ENCODE measurements at places on chromosomes 6 and 20.

DNA sequence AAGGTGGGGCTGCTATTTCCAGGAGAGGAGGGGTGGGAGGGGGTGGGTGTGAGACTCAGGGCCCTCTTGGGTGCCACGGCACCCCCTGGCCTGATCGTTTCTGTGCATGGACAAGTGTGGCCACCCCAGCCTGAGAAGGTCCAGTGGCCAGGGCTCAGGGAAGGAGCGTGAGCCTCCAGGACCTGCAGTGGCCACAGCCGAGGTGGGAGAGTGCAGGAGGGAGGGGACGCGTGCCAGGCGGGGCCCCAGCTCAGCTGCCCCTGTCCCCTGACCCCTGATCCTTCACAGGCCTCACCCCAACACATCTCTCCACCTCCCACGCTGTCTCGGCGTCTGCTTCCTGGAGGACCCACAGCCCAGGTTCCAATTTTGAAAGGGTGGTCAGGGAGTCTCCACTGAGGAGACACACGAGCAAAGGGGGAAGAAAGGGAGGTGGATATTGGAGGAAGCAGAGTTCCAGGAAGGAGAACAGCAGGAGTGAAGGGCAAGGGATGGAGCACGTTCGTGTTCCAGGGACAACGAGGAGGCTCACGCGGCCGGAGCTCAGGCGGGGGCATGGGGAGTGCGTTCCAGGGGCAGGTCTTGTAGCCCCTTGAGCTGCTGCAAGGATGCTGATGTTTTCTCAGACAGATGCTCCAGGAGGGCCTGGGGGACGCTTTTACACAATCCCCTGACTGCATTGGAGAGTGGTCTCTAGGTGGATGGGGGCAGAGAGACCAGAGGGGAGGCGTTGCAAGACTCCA, 4.2 kb upstream of the HRH3 start:
- DNase-seq: no peak

DNA sequence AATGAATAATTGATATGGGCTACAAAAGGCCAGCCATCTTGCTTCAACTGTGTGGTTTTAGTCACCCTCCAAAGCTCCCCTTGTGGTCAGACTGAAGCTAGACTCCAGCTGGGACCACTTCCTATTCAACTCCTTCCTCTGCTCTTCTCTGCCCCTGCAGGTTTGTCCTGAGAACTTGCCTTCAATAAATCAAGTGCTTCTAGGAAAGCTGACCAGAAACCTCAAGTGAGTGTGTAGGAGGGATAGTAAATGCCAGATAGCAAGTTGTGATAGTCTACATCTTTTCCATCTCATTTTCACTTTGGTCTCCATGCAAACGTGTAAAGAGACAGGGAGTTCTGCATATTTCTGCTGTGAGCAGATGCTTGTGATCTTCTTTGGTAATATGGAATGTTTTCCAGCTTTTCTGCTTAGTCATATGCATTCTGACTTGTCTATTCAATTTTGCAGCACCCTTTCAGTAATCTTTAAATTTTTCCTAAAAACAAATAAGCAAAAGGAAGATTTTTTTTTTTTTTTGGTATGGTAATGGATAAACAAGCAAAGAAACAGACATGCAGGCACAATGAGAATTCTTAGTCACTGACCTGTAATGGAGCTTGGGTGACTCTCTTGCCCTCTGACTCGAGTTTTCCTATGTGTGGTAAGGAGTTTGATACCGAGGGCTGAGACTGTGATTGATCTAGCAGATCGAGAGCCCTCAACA, 201.3 kb upstream of the BTBD3 start:
- DNase-seq: no peak

DNA sequence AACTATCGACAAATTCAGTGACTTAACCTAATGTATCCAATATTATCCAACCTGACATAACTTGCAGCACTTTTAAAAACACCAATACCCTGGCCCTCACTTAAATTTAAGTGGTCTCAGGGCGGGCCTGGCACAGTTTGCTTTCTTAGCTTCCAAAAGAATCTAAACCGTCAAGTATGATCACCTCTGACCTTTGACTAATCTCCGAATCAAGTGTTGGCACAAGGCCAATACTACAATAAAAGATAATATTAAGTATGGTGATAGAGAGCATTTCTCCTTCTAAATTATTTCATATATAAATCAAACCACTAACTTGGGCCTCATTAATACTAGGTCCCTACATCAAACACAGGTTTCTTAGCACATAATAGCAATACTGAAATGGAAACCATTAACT, 153.0 kb downstream of the PTPRK start:
- DNase-seq: no peak

DNA sequence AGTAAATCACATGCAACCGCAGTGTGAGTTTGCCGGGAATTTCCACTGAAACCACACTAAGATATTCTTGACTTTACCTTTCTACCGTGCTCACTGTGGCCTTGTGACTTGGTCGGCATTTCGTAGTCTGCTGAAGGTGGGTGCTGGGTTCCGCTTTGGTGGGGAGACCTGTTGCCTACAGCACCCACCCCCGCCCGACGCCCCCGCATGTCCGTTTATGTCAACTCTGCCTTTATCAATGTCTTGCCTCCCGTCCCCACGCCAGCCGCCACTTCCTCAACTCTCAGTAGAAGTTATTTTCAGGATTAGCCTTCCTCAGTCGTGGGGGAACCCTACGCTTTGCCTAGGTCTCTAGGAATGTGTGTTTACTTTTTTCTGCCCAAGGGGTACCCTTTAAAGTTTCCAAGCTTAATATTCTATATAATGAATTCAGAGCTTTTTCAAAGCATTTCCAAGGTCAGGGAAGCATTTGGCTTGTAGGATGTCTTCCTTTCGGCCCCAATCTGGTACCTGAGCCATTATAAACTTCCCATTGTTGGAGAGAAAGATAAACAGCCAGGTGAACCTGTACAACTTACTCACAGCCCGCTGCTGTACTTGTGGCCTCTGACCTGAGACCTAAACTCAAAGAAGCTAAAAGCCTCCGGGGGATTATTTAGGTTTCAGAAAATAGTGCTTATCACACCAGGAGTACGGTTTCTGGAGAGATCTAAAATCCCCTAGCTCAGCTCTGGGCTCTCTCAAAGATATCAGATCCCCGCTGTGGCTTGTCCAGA, 54.2 kb downstream of the TBC1D7 start:
- no peak for DNase-seq

- no peak for DNase-seq
Measured at GRCh38 chr6:148247386-148248063, 95.1 kb upstream of the SASH1 start.

DNA sequence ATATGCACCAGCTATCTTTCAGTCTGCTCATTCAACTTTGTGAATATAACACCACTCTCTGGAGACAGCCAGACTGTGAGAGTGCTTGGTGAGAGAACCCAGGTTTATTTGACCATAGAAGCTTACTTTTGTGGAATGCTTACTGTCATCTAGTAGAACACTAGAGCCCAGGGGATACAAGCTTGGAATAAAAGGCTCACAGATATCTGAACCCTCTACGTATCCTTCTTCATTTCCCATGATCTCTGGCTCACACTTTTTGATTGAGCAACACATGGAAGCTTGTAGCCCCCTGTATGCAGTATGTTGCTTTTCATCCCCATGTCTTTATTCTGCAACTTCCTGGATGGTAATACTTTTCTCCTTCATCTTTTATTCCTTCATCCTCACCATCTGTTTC, 835.3 kb upstream of the CITED2 start:
- no peak for DNase-seq

- DNase-seq: no peak
Measured at GRCh38 chr20:32945710-32946221, 58.5 kb downstream of the SUN5 start.

DNA sequence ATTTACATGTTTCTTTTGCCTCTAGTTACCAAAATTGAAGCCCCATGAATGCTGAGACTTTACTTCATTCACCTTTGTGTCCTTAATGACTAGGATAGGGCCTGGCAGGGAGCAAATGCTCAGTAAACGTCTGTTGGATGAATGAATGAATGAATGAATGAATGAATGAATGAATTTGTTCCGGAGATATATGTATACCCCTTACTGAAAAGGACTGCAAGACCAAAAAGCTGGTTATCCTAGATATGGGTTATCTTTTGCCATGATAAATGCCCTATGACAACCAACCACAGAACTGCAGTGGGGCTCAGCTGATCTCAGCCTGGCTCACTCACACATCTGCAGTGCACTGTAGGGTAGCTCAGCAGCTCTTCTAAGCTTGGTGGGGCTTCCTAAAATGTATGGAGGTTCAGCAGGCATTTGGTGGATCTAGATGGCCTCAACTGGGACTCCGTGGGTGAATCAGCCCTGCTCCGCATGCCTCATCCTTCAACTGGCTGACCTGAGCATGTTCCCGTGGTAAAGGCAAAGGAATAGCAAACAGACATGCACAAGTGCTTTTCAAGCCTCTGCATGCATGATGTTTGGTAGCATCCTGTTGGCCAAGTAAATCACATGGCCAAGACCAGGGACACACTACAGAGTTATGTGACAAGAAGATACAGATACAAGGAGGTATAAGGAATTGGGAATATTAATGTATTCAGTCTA, 378.7 kb upstream of the SOX4 start:
- DNase-seq: no peak

DNA sequence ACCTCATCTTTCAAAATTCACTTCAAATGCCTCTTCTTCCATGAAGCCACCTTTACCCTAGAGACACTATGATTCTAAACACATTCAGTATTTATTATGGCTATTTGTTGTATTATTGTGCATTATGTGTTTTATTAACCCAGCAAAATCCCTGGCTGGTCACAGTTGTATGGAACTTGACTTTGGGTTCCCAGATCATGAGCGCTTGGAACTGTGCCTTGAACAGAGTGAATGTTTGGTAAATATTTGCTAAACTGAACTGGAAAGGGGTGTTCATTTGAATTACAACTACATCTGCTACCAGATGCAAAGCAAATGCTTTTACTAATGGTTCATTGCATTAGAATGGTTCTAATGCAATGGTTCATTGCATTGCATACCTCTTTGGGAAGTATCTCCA, 259.8 kb downstream of the PKHD1 start:
- DNase-seq: no peak

GRCh38 chr20:43778375-43778774, 51.6 kb upstream of the GTSF1L start:
- DNase-seq: no peak

- DNase-seq: no peak
Measured at GRCh38 chr6:190596-191395, 101.5 kb upstream of the DUSP22 start.

GRCh38 chr6:65707126-65707826, at the start of gene EYS:
EYS (minus strand) TSS chr6:65707226; CDS start chr6:65495410, 211,816 bp downstream.
- DNase-seq: no peak

DNA sequence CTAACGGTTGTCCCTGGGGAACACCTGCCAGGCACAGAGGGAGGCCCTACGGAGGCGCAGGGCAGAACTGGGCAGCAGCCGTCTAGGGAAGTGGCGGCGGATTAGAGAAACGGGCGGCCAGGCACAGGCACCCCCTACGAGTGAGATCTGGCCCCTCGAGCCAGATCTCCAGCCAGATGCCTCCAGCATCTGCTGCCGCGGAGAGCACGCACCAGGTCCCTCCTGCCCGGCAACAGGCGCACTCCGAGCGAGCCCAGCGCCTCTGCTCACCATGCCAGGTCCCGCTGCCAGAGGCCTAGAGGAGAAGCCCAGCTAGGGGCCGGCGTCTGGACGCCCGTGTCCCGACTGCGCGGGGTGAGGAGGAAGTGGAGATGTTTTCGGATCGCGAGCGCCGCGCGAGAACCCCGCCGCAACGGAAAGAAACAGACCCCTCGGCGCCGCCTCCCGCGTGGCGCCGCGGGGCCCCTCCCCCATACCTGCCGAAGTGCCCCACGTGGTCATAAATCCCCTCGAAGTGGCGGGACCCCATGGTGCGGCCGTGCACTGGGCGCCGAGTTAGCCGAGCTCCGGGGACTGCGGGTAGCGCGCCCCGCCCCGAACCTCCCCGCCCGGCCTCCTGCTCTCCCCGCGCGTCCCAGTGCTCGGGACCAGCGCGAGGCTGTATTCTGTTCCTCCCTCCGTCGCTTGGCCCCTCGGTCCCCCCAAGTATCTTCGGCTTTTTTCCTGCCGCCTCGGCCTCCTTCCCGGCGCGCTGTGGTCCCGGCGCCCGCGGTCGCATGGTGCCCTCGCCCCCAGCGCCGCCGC, at the start of gene SLC22A16:
SLC22A16 (minus strand) TSS at position 568 of the 804 bp plus-strand sequence; CDS start at position 529, 39 bp downstream.
- DNase-seq: no peak

GRCh38 chr6:36285797-36286196, 15.9 kb downstream of the PNPLA1 start:
- DNase-seq: no peak

DNA sequence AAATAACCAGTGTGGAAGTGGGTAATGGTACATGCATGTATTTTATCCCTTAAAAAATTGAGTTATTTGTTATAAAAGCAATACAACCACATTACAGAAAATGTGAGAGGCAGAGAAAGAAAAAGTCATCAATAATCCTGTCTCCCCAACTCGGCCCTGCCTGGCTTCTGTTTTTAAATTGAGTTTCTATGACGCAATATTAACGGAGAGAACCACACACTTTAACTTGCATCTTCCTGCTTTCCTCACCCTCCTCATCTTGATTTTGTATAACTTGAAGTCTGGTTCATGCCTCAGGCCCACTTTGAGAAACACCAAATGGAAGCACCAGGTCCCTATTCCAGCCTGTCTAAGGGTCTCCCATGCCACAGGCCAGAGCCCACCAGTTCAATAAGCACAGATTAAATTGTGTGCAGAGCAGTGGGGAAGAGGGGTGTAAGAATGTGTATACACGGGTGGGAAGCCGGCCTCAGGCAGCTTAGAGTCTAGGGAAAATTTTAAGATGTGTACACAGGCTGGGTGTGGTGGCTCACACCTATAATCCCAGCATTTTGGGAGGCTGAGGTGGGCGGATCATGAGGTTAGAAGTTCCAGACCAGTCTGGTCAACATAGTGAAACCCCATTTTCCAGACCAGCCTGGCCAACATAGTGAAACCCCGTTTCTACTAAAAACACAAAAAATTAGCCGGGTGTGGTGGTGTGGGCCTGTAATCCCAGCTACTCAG, 15.9 kb downstream of the KCNK5 start:
- no peak for DNase-seq

DNA sequence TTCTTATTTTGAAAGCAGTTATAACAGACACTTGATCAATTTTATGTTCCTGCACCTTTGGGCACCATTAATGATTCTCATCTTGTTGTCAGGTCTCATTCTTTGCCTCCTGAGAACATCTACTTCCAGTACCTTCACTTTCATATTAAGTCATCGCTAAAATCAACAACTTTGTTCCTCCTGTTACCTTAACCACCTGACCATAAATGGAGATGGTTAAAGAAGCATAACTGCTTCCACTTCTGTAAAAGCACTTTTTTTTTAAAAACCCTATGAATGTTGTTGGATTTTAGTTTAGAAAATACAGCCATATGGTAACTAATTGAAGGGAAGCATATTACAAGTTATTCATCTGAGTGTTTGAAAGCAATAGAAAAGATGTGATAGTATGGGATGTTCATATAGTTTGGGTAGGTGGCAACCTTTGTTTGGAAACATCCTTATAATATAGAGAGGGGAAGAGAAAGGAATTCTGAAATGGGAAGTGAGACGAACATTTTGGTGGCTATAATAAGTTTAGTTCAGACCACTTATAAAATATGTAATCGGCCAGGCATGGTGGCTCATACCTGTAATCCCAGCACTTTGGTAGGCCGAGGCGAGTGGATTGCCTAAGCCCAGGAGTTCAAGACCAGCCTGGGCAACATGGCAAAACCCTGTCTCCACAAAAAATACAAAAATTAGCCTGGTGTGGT, 53.9 kb downstream of the AFG1L start:
- no peak for DNase-seq
